ENCODE measurements at places on chromosomes 3 and 15. TPM values are rescaled to one million over a fixed set of nuclear protein-coding genes. Genes with fewer than 3 reads are reported as not detected.

PLA2G4E gene
- not detected for total RNA-seq

CKMT1B gene
- not detected for total RNA-seq

VGLL3 gene
- 0.17 TPM for total RNA-seq

CDHR4 gene
- not detected for total RNA-seq

MEGF11 gene
- not detected for total RNA-seq

XCR1 gene
- total RNA-seq = not detected

RETNLB gene
- total RNA-seq = not detected

SCAP gene
- total RNA-seq = 81.9 TPM

UBE3A gene
- 115 TPM for total RNA-seq

TOMM70 gene
- 23.6 TPM for total RNA-seq

MAP1A gene
- 16.0 TPM for total RNA-seq

NANOGP8 gene
- total RNA-seq = not detected

TEX264 gene
- 35.5 TPM for total RNA-seq

REC114 gene
- total RNA-seq = not detected

ALG1L2 gene
- total RNA-seq = 1.0 TPM

ADIPOQ gene
- total RNA-seq = not detected

SCAANT1 gene
- 1.7 TPM for total RNA-seq

GHSR gene
- total RNA-seq = not detected

TMA7 gene
- 226 TPM for total RNA-seq

C3orf52 gene
- 4.1 TPM for total RNA-seq

CTXND1 gene
- total RNA-seq = not detected

IP6K2 gene
- total RNA-seq = 116 TPM

BMF gene
- 8.0 TPM for total RNA-seq

WWTR1 gene
- 1.2 TPM for total RNA-seq

LRIG1 gene
- 63.4 TPM for total RNA-seq

DENND4A gene
- total RNA-seq = 71.7 TPM

IGDCC3 gene
- total RNA-seq = not detected

TNNC1 gene
- 3.7 TPM for total RNA-seq

HDDC3 gene
- total RNA-seq = 11.1 TPM

ABHD17C gene
- 2.3 TPM for total RNA-seq

SNTN gene
- total RNA-seq = not detected

RLBP1 gene
- total RNA-seq = not detected

CYP1A1 gene
- total RNA-seq = not detected

SLC28A1 gene
- not detected for total RNA-seq

LPP gene
- 94.2 TPM for total RNA-seq

ANKUB1 gene
- not detected for total RNA-seq

All from T-helper 17 cell (primary cell).